ENCODE measurements at places on chromosomes 7 and 10.

DNA sequence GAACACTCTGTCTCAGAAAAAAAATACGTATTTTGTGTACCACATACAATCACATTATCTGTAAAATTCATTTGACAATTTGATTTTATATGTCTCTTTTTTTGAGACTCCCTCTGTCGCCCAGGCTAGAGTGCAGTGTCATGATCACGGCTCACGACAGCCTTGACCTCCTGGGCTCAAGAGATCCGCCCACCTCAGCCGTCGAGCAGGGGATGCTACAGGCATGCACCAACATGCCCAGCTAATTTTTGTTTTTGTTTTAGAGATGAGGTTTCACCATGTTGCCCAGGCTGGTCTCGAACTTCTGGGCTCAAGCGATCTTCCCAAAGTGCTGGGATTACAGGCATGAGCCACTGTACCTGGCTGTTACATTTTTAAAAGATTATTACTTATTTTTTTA is 11.6 kb upstream of the BAZ1B start:
- no peak for DNase-seq

GRCh38 chr10:95242581-95243317 is 48.1 kb downstream of the PDLIM1 start:
- DNase-seq: no peak

GRCh38 chr7:90485734-90486316 is 16.4 kb downstream of the PTTG1IP2 start:
- DNase-seq: no peak

- DNase-seq: no peak
These were observed 32.7 kb upstream of the ZNF438 start for GRCh38 chr10:31064348-31064747.

DNA sequence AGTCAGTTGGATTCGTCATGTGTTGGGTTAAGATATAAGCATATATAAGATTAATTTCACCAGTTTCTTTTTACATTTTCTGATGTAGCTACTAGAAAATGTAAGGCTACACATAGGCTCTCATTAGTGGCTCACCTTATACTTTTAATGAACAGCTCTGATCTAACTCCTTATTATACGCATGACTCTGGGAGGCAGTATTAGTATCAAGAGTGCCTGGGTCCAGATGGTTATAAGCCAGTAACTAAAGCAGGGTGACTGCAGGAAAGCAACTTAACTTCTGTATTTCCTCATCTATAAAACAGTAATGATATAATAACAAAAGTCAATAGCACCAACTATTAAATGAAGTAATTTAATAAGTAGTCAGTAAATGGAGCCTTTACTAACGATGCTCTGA is 1.4 kb upstream of the ELMO1 start:
- no peak for DNase-seq

DNA sequence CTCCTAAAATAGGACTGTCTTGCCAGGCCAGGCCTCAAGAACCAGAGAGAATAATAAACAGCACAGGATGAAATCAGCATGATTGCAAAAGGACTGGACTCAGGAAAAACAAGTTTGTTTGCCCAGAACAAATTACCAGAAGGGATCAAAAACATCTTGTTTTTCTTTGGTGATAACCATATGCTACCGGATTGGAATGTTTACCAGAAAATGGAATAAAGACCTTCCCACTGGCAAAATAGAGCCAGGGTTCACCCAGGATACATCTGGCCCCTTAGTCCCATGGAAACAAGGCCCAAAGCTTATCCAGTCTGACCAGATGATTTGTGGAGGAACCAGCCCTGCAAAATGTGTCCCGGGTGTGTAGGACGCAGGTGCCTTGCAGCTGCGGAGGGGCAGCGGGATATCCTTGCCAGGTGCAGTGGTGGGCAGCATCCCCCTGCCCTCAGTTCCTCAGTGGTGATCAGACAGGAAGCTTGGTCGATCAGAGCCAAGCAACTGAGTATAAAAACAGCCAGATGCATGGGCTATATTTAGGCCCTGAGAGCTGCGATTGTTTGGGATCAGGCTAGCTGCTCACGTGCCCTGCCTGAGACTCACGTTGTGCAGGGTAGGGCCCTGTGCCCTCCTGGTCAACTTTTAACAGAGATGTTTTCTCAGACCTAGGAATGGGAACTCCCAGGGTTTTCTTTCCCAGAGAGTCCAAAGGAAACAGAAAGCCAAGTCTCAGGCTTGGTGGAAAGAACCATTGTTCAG is 4.6 kb upstream of the ZNF22 start:
- DNase-seq: peak; percentile 40

GRCh38 chr7:117014673-117015133 is 61.4 kb downstream of the ST7 start:
- no peak for DNase-seq

DNA sequence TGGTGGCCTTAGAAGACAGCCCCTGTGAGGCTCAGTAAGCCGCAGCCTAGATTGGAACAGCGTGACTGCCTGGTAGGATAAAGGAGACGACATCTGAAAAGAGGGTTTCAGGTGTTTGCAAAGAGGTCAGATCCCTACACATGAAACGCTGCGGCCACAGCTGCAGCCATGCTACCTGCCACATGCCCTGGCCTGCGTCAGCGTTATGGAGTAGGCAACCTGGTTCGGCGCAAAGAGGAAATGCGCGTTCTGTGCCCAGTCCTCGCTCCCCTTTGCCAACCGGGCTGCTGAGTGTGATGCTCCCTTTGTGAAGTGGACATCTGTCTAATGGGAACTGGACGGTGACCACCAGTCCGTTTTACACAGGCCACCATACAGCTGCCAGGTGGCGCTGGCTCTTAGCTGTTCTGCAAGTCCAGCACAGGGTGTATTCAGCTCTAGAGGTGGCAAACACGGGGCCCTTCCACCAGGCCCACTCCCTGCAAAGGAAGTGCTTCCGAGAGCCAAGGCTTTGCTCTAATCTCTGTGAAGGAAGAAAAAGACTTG is 160.3 kb downstream of the CELF2 start:
- peak; percentile 75 for DNase-seq

- no peak for DNase-seq
These were observed 30.2 kb downstream of the SLC39A12 start for GRCh38 chr10:17981766-17982380.

- DNase-seq: no peak
These were observed 8.9 kb downstream of the IL2RA start for GRCh38 chr10:6053303-6053702.

GRCh38 chr7:41544241-41544640 is 158.6 kb downstream of the INHBA start:
- no peak for DNase-seq

- no peak for DNase-seq
These were observed at the start of gene CYP17A1 for GRCh38 chr10:102837230-102837721. TSS of gene CYP17A1 (minus strand) at chr10:102837413. CDS start at chr10:102837361, 52 bp downstream.

- no peak for DNase-seq
These were observed 33.5 kb upstream of the AUTS2 start for GRCh38 chr7:69564454-69565417.

DNA sequence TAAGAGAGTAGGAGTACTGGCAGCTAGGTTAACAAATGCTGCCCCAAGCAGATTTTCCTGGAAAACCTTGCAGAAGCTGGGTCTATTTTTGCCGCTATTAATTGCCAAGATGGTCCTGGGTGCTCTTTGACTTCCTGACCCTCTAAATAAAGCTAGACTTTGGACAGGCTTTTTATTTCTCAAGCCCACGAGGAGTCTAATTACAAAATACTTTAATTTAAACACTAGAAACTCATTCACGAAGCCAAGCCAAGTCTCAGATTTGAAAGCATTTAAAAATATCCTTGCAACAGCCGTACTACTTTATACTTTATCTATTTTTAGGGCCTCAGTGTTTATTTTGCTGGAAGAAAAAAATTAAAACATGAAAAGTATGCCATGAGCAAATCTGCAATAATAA is 45.1 kb downstream of the TMEM26 start:
- no peak for DNase-seq

GRCh38 chr7:1474736-1475135 is 15.5 kb upstream of the MICALL2 start:
- DNase-seq: no peak

- DNase-seq: no peak
These were observed 572.8 kb downstream of the INHBA start for GRCh38 chr7:41130086-41130485.

- no peak for DNase-seq
These were observed 459.3 kb downstream of the HTR7 start for GRCh38 chr10:90398566-90398965.

GRCh38 chr10:112585960-112586359 is 138.9 kb downstream of the VTI1A start:
- no peak for DNase-seq

GRCh38 chr10:121263431-121263783 is 334.8 kb downstream of the FGFR2 start:
- no peak for DNase-seq

DNA sequence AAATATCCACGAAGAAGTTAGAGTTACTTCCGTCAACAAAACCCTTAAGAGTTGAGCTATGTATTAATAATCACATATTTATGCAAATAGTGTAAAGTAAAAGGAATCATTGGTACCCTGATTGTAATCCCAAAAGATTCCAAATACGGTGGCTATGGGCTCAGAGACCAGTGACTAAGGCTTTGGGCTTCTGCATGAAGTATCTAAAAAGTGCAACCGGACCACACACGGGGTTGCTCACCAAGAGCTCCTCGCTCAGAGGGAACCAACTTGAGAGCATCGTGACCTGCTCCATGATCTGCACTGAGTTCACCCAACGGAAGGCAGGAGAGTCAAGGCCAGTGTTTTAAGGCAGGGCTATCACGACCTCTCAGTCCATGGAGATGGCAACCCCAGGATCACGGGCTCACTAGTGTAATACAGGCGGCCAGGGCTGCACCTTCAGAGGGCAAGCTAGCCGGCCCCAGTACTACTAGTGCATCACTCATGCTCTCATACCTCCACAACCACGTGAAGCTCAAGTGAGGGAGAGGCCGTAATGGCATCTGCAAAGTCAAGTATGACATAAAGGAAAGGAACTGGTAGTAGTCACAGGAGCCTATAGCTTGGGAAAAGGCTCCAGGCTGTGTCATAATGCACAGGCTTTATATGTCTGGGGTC is 77.1 kb upstream of the CAMK2B start:
- no peak for DNase-seq

GRCh38 chr7:116242178-116242577 is 31.8 kb downstream of the TES start:
- no peak for DNase-seq

GRCh38 chr7:127413326-127413725 is 20.8 kb upstream of the ZNF800 start:
- no peak for DNase-seq

DNA sequence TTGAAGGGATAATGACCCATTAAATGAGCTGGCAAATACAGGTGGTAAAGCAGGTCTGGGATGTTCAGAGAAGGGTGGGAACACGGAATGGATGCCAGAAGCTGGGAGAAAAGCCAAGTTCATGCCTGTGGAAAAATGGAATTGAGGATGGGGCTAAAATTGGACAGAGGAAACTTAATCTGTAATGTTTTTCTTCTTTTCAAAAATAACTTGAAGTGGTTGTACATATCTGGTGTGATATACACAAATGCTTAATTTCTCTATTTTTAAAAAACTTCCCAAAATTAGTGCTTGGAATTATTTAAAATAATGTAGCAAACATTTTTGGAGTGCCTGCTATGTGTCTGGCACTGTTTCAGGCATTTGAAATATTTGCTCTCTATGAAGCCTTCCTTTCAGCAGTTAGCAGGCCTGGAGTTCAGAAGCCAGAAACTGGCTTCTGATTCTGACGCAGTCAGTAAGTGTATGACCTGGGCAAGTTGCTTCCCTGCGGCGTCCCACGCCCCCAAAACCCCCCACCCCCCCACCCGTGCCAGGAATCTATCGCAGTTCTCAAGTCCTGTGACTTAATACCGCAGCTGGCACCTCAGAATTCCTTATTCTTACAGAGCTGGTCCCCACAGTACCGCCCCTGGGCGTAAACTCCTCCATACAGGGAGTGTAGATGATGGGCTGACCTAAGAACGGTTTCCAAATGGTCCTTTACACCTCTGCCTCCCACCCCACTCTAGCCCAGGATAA is 828 bp upstream of the MALSU1 start:
- DNase-seq: no peak

DNA sequence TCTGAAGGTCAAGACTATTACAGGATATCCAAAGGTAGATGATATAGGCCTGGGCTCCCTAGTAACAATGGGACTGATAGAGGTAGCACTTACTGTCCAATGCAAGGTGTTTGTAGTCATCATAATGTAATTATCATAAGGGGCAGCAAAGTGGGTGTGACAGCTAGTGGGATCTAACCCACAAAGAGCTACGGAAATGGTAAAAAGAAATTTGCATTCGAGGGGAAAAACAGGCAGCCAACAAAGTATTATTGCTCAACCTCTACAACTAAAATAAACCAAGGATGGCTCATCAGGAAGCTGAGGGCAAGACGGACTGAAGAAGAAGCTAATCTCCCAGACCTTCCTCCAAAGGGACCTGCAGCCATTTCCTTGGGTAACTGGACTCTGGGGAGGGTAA is 211.0 kb downstream of the WDR11 start:
- DNase-seq: no peak

GRCh38 chr7:149883452-149883861 is 9.7 kb downstream of the ATP6V0E2 start:
- DNase-seq: peak; percentile 65

- DNase-seq: no peak
These were observed 712.8 kb downstream of the PARD3 start for GRCh38 chr10:34102237-34102673.

DNA sequence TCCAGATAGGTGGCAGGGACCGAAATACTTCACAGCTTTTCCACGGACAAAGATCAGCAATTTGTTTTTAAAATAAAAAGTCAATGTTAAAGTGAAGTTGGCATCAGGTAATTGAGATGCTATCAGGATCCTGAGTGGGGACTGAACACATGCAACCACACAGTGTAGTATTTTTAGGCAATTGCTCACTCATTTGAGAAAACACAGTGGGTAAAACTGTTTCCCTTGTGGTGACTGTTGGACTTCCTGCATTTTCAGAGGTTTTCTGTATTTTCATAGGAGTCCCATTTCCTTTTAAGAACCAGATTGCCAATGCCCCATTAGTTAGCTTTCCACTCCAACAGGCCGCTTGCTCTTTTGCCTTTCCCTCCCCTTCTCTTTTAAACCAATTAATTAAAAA is 159.5 kb upstream of the ZNF32 start:
- no peak for DNase-seq

- DNase-seq: no peak
These were observed 141.4 kb upstream of the RET start for GRCh38 chr10:42935466-42935865.

GRCh38 chr7:110870926-110871325 is 220.0 kb upstream of the LRRN3 start:
- no peak for DNase-seq

- DNase-seq: no peak
These were observed 99.0 kb downstream of the AOAH start for GRCh38 chr7:36625247-36625646.

GRCh38 chr10:100755821-100756220 is 10.4 kb downstream of the PAX2 start:
- DNase-seq: no peak

All from stimulated activated effector memory CD8-positive, alpha-beta T cell treated with anti-CD3 and anti-CD28 coated beads, Interleukin-12 subunit alpha, Interleukin-12 subunit beta, amount 100 ng/mL, for 72 hours (primary cell).